ENCODE measurements at places on chromosomes 2 and 18.

GRCh38 chr2:188187726-188188125 lies 103.9 kb upstream of the GULP1 start:
- DNase-seq, result no peak

- DNase-seq, result no peak
Measured at GRCh38 chr2:85589982-85590791, 5.4 kb upstream of the RNF181 start.

- DNase-seq, result no peak
Measured at GRCh38 chr2:196112418-196113034, 43.9 kb upstream of the DNAH7 start.

- DNase-seq, result no peak
Measured at GRCh38 chr2:133266041-133266925, 302.0 kb downstream of the NCKAP5 start.

DNA sequence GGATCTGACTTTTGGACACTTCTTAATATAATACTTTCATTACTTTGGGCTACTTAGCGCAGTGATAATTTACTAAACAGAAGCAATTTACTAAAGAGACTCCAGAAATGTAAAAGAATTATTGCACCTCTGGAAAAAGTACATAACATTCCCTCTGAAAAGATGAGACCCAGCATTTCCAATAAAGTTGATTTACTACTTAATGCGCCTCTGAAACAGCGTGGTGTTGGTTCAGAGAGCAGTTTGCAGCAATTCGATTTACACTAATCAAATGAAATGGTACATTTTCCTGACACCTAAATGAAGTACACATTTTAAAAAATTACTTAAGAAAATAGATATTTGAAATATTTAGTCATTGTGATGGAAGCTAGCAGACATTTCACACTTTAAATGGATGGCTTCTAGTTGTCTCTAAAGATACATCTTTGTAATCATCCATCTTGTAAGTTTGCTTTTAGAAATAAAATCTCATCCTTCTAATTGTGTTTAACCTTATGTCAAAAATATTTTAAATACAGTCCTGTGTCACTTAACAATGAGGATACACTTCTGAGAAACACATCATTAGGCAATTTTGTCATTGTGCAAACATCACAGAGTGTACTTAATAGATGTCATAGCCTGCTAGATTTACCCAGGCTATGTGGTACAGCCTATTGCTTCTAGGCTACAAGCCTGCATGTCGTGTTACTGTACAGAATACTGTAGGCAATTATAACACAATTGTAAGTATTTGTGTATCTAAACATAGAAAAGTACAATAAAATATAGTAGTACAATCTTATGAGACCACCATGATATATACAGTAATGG lies 284.6 kb upstream of the UBE2E3 start:
- no peak for DNase-seq

DNA sequence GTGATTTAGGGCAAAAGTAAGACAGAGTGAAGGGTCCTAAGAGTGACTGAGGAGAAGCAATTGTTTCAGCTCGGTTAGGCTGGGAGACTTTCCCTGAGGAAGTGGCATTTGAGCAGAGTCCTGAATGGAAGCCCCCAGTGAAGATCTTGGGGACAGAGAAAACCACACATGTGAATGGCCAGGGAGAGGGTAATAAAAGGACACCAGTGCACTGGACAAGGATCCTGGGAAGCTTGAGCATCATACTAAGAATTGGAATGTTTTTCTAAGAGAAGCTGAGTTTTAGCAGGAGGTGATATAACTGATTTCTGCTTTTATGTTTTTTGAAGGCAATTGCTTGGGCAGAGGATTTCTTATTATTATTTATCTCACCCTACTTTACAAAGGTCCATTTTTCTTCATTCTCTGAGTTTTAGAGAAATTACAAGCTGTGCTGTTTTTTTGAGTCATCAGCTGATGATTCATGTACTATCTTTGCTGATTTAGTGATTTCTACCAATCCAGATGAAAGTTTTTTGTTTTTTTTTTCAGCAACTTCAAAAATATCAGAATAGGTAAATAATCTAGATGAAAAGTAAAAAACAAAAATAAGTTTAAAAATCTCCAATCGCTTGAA lies 43.5 kb downstream of the MFSD6 start:
- DNase-seq, result no peak

GRCh38 chr2:174527101-174527721 lies 40.4 kb upstream of the GPR155 start:
- DNase-seq, result no peak

DNA sequence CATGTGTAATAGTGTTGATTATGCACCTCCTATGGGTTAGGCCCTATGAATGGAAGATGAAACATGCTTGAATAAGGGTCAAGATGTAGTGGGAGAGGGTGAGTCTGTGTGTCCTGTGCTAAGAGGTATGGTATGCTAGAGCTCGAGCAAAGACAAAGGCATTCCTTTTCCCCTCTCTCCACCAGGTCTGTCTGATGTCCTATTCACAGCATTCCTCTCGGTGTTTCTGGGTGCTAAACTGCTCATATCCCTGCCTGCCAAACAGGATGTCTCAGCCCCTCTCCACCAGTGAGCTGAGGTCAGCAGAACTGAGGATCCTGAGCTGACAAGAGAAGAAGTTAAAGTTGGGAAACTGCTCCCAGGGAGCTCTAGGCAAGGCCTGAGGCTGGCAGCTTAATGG lies 344.9 kb downstream of the TSN start:
- no peak for DNase-seq

DNA sequence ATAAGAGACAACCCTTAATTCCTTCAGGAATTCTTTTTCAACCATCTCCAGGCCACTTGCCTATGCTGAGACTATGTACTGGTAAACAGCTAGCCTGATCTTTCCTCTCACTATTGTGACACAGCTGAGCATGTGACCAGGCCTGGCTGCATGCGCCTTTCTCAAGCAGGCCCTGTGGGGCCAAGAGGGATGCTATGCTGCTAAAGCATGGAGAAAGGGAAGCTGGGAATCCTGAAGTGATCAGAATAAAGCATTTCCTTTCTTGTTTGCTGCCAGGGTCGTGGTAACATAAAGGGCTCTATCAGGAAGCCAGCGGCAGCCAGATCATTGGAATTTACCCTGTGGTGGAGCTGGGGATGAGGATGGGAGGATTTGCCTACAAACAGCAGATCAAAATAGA lies 29.8 kb upstream of the LCLAT1 start:
- no peak for DNase-seq

GRCh38 chr18:6878556-6879297 lies 149.2 kb downstream of the ARHGAP28 start:
- no peak for DNase-seq

GRCh38 chr2:216596236-216596979 lies 36.8 kb upstream of the IGFBP2 start:
- no peak for DNase-seq

DNA sequence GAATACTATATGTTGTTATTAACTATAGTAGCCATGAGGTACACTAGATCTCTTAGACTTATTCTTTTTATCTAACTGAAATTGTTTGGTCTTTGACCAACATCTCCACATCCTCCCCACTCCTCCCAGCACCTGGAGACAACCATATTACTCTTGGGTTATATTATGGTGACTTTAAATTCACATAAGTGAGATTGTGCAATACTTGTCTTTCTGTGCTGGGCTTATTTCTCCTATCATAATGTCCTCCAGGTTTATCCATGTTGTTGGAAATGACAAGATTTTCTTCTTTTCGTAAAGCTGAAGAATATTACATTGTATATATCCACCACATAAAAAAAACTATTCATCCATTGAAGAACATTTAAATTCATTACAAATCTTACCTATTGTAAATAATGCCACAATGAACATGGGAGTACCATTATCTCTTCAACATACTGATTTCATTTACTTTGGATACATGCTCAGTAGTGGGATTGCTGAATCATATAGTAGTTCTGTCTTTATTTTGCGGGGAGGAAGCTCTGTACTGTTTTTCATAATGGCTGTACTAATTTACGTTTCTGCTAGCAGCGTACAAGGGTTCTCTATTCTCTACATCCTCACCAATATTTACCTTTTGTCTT lies 159.2 kb upstream of the SCN7A start:
- no peak for DNase-seq

GRCh38 chr18:74532511-74533025 lies 1.7 kb upstream of the CNDP1 start:
- DNase-seq, result no peak

- no peak for DNase-seq
Measured at GRCh38 chr18:54812885-54813284, 15.4 kb upstream of the RAB27B start.

- DNase-seq, result no peak
Measured at GRCh38 chr2:68309426-68309825, 10.3 kb downstream of the CNRIP1 start.

GRCh38 chr2:240836781-240837467 lies 16.9 kb upstream of the KIF1A start:
- DNase-seq, result no peak

GRCh38 chr2:42127425-42128424 lies 41.4 kb upstream of the EML4 start:
- DNase-seq, result no peak

DNA sequence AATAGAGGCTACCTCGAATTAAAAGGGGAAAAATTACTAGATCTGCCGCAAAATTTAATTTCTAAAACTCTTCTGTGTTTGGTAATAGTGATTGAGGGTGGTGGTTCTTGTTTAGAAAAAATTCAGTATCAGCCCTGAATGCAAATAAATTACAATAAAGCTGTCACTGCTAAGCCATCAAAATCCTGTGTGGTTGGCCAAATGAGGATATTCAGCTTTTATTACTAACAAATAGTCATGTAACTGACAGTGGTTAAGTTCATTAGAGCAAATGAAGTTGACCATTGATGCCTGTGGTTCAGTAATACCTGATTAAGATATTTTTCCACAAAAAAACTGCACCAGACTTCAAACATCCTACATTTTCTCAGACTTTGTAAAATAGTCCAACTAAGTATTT lies 14.4 kb downstream of the PPP1CB start:
- no peak for DNase-seq

DNA sequence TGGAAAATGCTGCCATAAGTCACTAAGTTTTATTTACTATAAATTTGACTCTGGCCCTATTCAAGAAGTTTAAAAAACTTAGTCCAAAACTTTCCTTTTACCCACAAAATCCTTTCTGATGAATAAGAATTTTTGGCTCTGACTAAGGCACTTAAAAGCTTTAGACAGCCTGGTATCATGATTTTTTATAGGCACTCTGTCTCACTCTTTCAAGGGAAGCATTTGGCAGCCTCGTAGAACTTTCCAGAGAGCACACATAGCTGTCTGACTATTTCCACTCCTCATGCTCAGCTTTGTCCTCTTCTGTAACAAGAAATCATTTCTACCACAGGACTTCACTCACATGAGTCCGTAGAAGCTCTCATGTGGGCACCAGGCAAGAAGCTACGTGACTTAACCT lies 32.3 kb upstream of the XDH start:
- no peak for DNase-seq

GRCh38 chr18:35564795-35565453 lies 16.6 kb upstream of the GALNT1 start:
- DNase-seq, result no peak

GRCh38 chr2:61443342-61444041 lies 27.4 kb downstream of the USP34 start:
- DNase-seq, result no peak

DNA sequence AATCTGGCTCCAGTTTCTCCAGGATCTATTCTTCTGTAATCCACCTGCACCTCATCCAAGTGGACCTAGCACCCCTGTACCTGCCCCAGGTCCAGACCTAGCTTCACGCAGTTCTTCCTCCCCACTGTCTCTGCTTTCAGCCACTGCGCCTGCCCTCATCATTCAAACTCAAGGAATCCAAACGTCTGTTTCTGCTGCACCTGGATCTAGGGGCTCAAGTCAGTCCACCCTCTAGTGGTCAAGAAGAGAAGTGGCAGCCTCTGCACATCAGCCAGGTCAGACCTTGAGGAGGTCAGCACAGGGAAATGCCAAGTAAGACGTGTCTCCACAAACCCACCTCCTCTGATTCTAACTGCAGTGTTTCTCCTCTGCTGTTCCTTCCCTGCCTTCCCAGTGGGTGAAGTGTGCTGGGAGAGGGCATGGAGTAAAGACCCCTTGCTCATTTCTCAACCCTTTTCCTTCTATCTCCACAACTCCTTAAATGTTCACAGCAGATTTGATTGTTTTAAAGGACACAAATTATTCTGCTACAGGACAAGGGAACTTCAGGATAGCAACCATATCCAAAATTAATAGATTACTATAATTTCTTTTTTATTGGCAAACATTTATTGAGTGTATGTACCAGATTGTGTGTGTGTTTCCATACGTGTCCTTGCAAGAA lies 8.6 kb upstream of the RNF152 start:
- no peak for DNase-seq

DNA sequence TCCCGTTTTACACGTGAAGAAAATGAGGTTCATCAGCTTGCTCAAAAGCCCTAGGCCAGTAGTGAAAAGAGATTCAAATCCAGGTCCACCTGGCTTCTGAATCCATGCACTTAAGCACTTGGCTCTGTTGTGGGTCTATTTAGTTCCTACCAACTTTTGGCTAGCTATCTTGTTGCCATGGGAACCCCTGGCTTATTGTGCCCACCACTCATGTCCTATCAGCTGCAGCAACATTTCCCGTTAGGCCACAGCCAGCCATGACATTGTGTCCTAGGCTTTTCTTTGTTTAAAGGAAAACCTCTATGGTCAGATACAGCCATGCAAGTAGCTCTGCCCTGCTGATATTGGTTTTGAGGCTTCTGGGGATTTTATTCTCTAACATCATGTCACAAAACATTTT lies 49.8 kb downstream of the PLEK start:
- DNase-seq, result no peak

- no peak for DNase-seq
Measured at GRCh38 chr18:7233134-7233810, 2.4 kb downstream of the LRRC30 start.

DNA sequence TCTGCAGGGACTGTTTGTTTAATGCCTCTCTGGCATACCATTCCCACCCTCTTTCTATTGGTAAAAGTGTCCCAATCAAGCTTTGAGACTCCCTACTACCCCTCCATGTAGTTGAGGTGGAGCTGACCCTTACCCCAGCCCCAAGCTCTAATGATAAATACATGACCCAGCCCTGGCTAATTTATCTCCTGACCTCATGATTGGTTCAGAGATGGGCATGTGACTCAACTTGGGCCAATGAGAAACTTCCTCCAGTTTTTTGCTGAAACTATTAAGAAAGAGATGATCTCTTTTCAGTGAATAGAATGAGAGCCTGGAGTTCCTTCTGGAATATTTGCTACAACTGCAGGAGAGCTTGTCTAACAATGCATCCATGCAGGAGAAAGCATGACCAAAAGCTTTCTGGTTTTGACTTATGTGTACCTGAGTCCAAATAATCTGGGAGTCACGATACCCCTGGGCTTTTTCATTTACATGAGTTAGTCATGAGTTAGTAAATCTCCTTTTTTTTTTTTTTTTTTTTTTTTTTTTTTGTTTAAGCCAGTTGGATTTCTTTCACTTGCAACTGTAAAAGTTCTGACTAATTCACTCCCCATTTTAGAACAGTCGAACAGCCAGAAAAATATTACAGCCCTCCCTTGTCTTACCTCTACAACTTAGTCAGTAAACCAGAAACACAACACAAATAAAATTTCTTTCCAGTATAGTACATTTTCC lies 66.5 kb upstream of the TLK1 start:
- DNase-seq, result no peak

- DNase-seq, result no peak
Measured at GRCh38 chr2:221495731-221496130, 76.4 kb downstream of the EPHA4 start.

Measured in activated T-cell treated with anti-CD3 and anti-CD28 coated beads for 24 hours (primary cell).